ENCODE measurements at places on chromosomes 3 and 15.

- no peak for DNase-seq
Measured at GRCh38 chr3:57779666-57780065, 23.6 kb downstream of the SLMAP start.

DNA sequence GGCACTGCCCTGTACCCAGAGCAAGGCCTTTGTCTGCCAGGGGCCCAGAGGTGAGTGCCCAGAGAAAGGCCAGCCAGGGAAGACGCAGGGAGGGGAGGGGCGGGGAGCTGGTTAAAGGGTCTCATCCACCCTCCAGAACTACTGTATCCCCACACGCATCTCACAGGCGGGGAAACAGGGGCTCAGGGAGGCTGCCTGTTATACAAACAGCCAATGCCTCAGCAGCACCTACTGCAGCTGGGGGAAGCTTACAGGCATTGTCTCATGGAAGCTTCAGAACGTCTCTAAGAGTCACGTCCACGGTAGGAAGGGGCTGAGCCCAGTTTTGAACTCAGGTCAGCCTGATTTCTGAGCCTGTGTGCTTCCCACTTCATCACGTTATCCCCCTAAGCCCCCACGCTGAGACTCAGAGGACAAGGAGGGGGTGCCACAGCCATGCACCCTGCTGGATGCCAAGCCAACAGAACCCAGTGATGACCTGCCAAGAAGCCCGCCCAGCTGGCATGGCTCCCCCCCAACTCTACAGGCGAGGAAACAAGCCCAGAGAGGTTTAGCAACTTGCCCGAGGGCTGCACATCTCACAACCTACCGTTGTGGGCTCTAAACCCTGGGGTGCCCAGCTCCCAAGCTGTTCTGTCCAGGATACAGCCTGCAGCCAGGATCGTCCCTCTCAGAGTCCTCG lies 54.5 kb downstream of the IQSEC1 start:
- DNase-seq, result no peak

GRCh38 chr15:37537802-37538201 lies 396.6 kb upstream of the TMCO5A start:
- no peak for DNase-seq

GRCh38 chr3:196634224-196634623 lies 5.3 kb upstream of the NRROS start:
- DNase-seq, result no peak

DNA sequence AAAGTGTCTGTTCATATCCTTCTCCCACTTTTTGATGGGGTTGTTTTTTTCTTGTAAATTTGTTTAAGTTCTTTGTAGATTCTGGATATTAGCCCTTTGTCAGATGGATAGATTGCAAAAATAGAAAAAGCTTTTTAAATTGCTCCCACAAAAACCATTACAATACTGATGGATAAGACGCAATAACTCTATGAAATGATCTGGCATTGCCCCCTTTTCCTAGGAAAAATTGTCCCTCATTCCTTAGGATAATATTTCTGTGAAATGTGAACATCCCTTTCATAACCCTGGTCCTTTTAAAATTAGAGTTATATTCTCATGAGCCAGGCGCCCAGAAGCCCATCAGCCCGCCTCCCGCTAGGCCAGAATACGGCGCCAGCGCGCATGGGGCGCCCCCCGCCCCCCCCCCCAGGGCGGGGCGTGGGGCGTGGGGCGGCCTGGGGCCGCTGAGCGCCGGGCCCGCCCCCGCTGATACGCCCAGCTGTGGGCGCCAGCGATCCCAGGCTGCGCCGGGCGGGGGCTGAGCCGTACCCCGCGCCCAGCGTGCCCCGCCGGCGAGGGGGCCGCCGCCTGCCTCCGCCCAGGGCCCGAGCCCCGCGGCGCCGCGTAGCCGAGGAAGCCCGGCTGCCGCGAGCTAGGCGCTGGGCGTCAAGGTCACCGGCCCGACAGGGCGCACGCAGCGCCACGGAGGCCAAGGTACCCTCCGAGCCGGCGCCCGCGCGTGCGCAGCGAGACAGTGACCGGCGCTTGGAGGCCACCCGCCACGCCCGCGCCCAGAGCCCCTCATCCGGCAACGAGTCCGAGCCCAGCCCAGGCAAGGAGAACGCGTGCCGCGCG lies 11.1 kb upstream of the ROPN1B start:
- DNase-seq, result no peak

GRCh38 chr3:123695152-123695551 lies 110.3 kb upstream of the HACD2 start:
- no peak for DNase-seq

- DNase-seq, result no peak
Measured at GRCh38 chr15:29091666-29092065, 178.0 kb downstream of the NSMCE3 start.

GRCh38 chr3:186976837-186977750 lies 46.8 kb downstream of the ST6GAL1 start:
- DNase-seq, result no peak

GRCh38 chr15:28927043-28927442 lies 41.3 kb downstream of the APBA2 start:
- no peak for DNase-seq

DNA sequence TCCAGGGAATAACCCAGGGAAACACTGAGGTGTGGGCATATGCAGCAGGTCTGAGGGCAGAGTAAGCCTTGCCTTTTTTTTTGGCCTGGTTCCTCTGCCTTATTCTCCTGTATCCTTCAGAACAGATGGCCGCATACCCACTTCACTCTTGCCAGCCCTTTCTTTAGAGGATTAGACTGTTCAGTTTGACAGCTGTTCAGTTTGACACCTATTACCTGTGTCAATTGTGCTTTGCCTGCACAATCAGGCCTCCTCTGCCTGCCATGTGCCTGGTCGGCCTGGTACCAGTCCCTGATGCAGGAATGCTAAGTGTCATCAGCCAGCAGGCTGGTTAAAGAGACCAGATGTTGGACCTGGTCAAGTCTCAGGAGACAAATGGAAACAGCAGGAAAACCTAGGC lies 22.3 kb downstream of the TM6SF1 start:
- no peak for DNase-seq

DNA sequence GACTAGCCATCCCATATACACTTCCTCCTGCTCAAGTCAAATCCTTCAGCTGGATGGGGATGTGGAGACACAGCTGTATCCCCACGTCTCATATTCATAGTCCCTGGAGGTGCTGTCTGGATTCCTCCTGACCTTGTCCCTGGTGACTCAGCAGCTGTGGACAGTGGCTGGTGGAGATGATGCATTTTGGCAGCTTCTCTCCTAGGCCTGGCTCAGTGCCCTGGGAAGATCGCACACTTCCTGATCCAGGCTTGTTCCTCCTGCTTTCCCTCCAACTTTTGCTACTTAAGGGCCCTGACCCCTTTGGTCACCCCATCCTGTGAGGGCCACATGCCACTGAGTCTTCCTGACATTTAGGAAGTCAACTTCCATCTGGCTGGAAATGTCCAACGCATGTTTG lies 44.4 kb downstream of the ADAMTSL3 start:
- DNase-seq, result no peak

DNA sequence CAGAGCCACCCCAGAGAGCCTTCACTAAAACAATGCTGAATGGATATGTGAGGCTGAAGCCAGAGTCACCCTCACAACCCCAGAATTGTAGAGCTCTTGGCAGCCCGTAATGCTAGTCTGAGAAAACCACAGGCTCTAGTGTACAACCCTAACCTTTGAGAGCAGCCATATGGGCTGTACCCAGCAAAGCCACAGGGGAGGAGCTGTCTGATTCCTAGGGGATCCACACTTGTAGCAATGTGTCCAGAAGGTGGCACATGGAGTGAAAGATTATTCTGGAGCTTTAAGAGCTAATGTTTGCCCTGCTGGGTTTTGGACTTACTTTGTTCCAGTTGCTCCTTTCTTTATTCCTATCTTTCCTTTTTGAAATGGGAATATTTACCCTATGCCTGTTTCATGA lies 626.8 kb downstream of the GRM7 start:
- DNase-seq, result no peak

- no peak for DNase-seq
Measured at GRCh38 chr3:188187053-188187452, 33.1 kb downstream of the LPP start.

- DNase-seq, result no peak
Measured at GRCh38 chr3:146115619-146116018, 45.4 kb downstream of the PLOD2 start.

GRCh38 chr15:81809543-81809942 lies 236.3 kb downstream of the MEX3B start:
- peak; percentile 12 for DNase-seq

DNA sequence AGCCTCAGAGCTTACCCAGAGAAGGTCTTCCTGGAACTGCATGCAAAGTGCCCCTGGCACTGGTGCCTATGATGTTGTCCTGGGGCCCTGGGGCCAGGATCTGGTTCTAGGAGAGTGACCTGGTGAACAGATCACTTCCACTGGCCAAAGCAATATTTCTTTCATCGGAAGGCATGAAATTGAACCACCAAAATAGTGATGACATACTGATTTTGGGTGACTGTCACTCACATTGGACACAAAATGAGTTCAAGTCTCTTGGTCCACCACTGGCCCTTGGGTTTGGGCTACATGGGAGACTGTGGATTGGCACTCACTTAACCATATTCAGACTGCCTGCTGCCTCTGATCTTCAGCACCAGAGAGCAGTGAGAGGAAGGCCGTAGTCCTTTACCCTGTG lies 549.3 kb upstream of the PPP2R3A start:
- no peak for DNase-seq

- DNase-seq, result no peak
Measured at GRCh38 chr3:17740721-17741141, 1.7 kb downstream of the TBC1D5 start.

DNA sequence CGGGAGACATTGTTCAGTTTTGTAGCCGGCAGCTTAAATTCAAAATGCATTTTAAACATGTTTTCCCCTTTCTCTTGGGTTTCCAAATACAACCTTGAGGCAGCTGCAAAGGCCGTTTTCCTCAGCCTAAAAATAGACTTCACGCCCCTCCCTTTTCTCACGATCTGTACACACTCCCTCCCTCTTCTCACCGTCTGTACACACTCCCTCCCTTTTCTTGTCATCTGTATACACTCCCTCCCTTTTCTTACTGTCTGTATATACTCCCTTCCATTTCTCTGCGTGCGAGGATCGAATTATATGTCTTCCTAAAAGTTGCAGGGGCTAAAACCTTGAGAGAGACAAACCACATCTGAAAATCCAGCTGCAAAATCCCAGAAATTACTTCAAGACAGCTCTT lies 8.9 kb downstream of the MUC4 start:
- no peak for DNase-seq

- DNase-seq, result no peak
Measured at GRCh38 chr3:16072420-16073110, 101.9 kb upstream of the GALNT15 start.

DNA sequence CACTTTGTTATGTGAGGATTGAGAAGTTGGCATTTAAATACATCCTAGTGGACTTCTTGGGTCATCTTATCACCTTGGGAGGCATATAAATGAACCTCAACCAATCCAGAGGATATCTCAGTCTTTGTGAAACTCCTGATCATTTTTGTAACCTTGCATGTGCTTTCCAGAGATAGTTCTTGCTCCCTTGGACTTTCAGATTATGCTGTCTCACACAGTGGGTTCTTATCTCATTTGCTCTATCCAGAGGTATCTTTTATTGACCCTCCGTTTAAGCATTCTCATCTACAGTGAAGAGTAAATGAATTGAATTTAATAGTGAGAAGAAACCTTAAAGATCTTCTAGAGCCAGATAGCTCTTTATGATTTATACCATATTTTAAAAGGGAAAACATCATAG lies 10.4 kb downstream of the ARMC8 start:
- no peak for DNase-seq

GRCh38 chr3:102132370-102132769 lies 283.1 kb downstream of the NFKBIZ start:
- no peak for DNase-seq

GRCh38 chr3:140552898-140553297 lies 125.0 kb upstream of the TRIM42 start:
- no peak for DNase-seq

DNA sequence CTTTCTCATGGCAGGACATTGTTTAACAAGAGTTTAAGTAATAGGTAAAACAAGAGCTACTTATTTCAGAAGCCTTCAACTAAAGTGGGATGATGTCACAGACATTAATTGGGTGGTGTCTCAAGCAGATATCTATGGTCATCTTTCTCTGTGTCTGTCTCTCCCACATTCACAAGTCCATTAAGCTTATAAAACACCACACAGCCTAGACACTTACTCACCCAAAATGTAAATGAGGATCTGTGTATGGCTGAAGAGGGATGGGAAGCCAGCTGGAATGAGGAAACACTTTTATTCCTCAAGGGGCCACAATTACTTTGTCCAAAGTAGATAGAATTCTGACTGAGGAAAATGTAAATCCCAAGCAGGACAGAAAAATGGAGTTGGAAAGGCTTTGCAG lies 183.8 kb downstream of the THRB start:
- DNase-seq, result no peak

DNA sequence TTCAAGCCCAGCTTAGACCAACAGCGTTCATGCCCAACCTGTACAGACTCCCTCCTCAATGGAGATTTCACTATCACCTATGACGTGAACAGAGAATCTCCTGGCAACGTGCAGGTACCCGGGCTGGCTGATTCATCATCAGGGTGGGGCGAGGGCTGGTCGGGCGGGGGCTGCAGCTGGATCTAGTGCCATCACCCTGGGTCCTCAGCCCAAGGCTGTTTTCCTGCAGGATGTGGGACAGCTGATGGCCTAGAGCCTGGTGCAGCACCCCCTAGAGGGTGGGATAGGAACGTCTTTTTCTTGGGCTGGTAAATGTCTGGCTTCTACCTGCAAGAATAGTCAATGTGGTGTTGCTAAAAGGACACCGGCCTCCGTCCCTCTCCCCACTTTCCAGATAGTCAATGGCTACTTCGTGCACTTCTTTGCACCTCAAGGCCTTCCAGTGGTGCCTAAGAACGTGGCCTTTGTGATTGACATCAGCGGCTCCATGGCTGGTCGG lies 4.4 kb downstream of the ITIH3 start:
- no peak for DNase-seq

- no peak for DNase-seq
Measured at GRCh38 chr3:70180664-70181063, 131.8 kb downstream of the MDFIC2 start.
